ENCODE measurements at places on chromosomes 11 and 22.
A peak's percentile ranks its signal among the peaks of the same experiment; 100 is the strongest.

- DNase-seq, result no peak
Measured at GRCh38 chr11:123330071-123330470, 100.0 kb upstream of the GRAMD1B start.

DNA sequence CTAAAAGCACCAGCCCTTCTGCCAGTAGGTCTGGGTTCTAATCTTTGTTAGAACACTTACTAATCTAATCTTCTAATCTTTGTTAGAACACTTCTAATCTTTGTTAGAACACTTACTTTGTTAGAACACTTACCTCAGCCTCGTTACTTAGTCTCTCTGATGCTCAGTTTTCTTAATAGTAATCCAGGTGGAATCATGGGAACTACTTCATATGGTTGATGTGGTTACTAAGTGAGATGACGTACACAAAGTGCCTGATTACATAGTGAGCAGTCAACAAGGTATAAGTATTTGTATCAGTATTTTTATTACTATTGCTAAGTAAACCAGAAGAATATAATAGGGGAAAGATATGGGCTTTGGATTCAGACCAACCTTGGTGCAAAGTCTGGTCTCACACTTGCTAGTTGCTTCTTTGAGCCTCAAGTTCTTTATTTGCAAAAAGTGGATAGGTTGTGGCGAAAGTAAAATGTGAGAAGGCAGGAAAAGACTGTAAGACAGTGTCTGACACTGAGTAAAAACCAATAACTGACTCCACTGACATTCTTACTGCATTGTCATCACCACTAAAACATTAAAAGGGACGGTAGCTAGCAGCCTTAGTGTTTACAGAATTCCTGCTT, 83.7 kb downstream of the TRAF6 start:
- no peak for DNase-seq

- DNase-seq, result no peak
Measured at GRCh38 chr11:115198321-115198741, 305.9 kb downstream of the CADM1 start.

- no peak for DNase-seq
Measured at GRCh38 chr11:121596195-121597155, 143.7 kb upstream of the SORL1-AS1 start.

DNA sequence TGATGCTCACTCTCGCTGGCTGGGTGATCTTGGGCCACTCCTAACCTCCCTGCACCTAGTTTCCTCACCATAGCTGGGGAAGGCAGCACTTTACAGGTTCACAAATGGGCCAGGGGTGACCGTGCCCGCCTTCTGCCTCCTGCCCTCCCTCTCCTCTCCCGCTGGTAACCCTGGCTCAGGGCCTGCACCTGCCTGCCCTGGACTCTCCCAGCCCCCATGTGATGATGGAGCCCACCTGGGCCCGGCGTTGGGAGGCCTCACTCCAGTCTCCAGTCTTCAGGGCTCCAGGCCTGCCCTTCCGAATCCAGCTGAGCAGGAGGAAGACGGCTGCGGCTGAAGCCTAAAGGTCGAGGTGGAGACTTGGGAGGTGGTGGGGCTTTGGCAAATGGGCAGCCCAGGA, 152.9 kb downstream of the CACNA1I start:
- DNase-seq, result no peak

DNA sequence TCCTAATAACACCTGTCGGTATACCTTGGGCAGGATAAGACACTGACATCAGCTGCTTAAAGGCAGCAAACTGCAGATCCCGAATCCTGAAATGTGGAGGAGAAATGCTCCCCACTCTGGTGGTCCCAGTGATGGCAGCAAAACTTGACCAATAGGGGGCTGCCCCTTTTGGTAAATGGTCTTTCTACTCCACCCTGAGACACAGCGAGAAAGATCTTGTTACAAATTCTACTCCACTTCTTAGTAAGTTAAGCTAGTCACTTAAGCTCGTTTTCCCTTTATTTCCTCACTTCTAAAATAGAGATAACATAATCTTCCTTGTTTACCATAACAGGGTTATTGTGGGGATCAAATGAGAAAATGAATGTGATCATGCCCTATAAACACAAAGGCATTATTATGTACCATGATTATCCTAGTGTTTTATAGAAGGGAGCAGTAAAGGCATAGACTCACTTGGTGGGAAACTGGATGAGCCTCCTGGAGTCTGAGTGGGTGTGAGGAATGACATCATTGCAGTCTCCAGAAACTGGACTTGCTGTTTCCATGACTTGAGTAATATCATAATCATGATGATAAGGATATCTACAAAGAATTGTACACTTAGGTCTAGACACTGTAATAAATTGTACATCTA, 50.9 kb downstream of the ENDOD1 start:
- DNase-seq, result no peak

DNA sequence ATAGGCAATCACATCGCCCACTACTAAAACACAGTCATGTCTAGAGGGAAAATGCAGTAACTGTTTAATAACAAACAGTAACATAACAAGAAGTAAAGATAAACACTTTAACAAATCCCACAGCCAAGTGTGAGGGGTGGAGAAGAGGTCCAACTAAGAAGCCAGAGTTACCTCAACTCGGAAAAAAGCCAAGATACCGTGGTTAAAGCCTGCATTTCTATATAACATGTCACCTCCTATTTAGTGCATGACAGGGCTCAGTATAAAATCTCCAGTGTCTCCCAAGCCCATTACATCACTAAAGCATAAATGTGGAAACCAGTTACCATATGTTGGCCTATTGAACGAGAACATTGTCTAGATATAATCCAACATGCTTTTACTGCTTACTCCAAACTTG, 281.7 kb downstream of the LRRC4C start:
- no peak for DNase-seq

DNA sequence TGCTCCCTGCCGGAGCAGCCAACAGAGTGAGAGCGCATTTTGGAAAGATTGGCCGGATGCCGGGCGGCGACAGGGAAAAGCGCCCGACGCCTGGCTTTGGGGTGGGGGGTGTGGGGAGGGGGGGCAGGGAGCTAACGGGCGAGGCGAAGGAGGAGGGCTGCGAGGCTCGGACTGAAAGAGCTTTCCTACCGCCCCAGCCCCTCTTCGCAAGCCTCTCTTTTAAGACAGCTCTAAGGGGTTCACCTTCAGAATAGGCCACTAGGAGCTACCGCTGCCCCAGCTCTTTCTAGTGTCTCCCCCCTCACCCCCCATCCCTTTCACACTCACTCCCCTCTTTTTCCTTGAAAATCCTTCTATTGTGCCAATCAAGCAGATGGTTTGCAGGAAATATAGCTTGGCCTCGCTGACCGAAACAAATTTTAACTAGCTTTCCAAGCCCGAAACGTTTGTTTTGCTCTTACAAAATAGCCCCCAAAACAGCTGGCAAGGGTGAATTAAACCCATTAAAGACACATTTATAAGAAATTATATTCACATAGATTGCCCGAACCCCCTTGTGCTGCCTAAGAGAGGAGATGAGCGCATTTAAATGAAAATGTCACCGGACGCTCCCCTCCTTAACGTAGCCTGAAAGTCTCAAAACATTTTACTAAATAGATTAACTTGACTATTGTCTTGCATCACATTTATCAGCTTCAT, 3.7 kb upstream of the DBX1 start:
- no peak for DNase-seq

GRCh38 chr11:50275133-50275532, 242.5 kb downstream of the OR4C45 start:
- no peak for DNase-seq

- DNase-seq, result no peak
Measured at GRCh38 chr11:2529173-2529572, 84.4 kb downstream of the KCNQ1 start.

GRCh38 chr11:18203723-18204122, 31.1 kb downstream of the MRGPRX4 start:
- no peak for DNase-seq

GRCh38 chr11:69382131-69383128, 88.5 kb downstream of the MYEOV start:
- no peak for DNase-seq

GRCh38 chr22:25403811-25404471, 160.5 kb upstream of the GRK3 start:
- DNase-seq, result no peak

- DNase-seq, result peak; percentile 63
Measured at GRCh38 chr11:44094260-44094868, 1.1 kb upstream of the EXT2 start.

DNA sequence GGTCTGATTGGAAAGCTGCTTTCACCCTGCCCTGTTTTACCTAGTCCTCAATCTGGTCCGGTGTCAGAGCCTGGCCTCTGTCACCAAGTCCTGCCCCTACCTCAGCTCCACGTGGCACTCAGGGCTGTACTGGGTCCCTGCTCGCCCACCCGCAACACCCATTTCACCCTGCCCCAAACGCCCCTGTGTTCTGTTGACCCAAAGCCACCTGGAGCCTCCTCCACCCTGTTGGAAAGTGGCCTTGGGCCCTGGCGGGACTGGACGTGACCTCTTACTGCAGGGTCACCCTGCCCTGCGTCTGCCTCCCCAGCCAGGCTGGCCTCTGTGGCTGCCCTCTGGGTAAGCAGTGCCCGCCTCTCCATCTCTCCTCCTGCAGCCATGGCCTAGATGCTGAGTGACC, 21.5 kb upstream of the BRSK2 start:
- no peak for DNase-seq

- DNase-seq, result no peak
Measured at GRCh38 chr22:32396746-32397145, 15.3 kb downstream of the RTCB start.

- DNase-seq, result no peak
Measured at GRCh38 chr11:29538339-29539036, 478.3 kb downstream of the KCNA4 start.

DNA sequence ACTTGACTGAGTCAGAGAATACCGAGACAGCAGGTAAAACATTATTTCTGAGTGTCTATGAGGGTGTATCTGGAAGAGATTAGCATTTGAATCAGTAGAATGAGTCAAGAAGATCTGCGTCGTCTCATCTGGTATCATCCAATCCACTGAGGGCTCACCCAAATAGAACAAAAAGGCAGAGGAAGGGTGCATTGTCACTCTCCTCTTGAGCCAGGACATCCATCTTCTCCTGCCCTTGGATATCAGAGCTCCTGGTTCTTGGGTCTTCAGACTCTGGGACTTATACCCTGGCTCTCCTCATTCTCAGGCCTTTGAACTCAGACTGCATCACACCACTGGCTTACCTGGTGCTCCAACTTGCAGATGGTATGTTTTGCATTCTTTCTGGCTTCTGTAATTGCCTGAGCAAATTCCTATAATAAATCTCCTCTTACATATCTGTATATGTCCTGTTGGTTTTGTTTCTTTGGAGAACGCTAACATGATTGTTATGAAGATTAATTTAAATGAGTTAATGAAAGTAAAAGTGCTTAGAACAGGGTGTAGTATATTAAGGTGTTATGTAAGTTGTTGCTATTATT, 49.3 kb downstream of the ME3 start:
- DNase-seq, result no peak

- no peak for DNase-seq
Measured at GRCh38 chr11:121453589-121454299, 977 bp upstream of the SORL1-AS1 start.

DNA sequence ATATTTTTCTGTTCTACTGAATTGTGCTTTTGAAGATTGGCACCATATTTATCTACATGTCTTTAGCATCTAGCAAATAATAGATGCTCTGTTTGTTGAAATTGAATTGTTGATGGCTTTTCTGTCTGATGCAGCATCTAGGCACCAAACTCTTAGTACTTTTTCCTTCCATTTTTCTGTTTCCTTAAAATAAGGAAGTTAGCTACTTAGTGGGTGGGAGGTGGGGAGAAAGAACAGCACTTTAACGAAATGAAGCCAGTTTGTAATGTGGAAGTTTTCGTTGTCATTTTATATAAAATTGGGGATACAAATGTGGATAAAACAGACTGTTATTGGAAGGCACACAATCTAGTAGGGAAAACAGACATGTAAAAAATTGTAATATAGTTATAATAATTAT, 76.6 kb downstream of the HIPK3 start:
- no peak for DNase-seq

DNA sequence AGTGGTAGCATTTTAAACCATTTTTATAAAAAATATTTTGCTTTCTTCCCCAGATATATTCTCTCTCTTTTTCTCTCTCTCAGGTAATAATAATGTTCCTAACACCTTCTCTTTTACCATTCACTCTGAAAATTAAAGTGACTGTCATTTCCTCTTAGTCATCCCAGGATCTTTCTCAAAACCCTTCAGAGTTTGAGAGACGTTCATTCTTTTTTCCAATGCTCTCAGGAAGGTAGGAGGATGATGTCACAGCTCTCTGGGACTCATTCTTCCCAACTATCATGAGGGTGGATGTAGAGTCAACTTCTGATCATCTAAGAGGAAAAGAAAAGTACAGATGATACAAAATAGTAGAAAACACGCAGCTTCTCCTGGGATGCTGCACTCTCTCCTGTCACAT, 60.2 kb upstream of the CRTAM start:
- DNase-seq, result no peak

GRCh38 chr11:65884716-65885092, 3.6 kb downstream of the FIBP start:
- peak; percentile 50 for DNase-seq

DNA sequence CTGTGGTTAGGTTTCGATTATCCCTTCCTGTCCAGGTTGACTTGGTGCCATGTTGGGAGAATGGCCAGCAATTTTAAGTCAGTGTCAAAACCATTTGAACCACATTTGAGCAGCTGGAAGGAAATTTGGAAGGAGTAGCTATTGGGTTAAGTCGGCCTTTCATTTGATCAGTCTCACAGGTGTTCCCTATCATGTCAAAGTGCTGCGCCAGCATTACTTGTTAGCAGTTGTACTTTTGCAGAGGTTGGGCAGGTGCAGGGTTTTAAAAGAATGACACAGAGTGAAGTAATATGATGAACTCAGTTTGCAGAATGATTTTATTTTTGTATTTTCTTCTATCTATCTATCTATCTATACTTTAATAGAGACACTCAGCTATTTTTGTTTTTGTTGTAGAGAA, 6.4 kb upstream of the TYMP start:
- DNase-seq, result no peak

GRCh38 chr22:41341990-41342389, 39.8 kb upstream of the TEF start:
- no peak for DNase-seq

DNA sequence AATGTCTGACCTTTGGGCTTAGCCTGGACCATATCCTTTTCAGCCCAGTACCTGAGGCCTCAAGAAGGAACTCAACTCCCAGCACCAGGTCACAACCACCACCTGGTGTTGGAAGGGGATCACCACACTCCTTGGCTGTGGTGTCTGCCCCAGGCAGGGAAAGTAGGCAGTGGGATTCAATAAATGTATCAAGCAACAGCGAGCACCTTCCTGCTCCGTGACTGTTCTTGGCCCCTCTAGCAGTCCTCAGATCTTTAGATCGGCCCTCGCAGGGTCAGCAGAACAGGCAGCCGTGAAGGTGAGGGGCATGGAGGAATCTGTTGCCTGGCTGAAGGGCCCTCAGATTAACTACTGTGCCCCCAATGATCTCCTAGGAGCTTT, 15.9 kb downstream of the ARFGAP2 start:
- no peak for DNase-seq

- DNase-seq, result no peak
Measured at GRCh38 chr11:27317751-27318150, 45.3 kb downstream of the CCDC34 start.

- DNase-seq, result no peak
Measured at GRCh38 chr11:57646194-57646798, 3.4 kb downstream of the YPEL4 start.

Data from NCI-H1930 (cell line).